ENCODE measurements at places on chromosomes 4 and X. TPM values are rescaled to one million over a fixed set of nuclear protein-coding genes. Genes with fewer than 3 reads are reported as not detected.
A peak's percentile ranks its signal among the peaks of the same experiment; 100 is the strongest.

Gene EGF
- polyA plus RNA-seq: 0.64 TPM

Gene VCX2
- not detected for polyA plus RNA-seq

Gene MAGEA4
- polyA plus RNA-seq: not detected

Gene BRS3
- not detected for polyA plus RNA-seq

Gene SPANXB1
- not detected for polyA plus RNA-seq

DNA sequence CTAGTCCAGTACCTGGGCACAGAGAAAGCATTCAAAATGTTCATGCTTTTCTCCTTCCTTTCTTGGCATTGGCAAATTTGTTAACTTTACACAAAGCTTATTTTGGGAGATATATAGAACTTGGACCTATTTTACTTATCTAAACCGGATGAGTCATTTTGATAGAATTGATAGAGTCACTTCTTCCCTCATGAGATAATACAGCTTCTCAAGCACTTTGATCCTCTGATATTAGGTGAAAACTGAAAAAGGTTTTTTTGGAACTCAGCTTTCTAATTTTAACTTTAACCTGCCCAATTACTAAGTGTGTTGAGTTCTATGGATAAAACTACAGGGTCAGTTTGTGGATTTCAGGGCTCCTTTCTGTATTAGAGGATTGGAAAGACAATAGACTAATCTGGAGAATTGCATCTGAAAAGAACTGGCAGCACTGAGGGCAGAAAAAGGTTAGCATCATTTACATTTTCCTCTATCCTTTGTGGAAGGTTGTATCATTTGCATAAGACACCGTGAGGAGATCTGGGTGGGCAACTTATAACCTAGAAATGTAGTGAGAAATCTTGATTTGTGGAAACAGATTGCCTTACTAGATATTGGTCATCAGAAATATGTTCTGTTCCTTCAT lies 2.4 kb downstream of the WDR44 start:
- H3K4me3 ChIP-seq: no peak overlapping the region
- no peak for DNase-seq
- no peaks in the 10 kb centered on the region for H3K36me3 ChIP-seq
- no peak overlapping the region for H3K27ac ChIP-seq
- H3K4me1 ChIP-seq: peaks cover 15% of the 10 kb centered on the region
- H3K27me3 ChIP-seq: peaks cover 3% of the 10 kb centered on the region

DNA sequence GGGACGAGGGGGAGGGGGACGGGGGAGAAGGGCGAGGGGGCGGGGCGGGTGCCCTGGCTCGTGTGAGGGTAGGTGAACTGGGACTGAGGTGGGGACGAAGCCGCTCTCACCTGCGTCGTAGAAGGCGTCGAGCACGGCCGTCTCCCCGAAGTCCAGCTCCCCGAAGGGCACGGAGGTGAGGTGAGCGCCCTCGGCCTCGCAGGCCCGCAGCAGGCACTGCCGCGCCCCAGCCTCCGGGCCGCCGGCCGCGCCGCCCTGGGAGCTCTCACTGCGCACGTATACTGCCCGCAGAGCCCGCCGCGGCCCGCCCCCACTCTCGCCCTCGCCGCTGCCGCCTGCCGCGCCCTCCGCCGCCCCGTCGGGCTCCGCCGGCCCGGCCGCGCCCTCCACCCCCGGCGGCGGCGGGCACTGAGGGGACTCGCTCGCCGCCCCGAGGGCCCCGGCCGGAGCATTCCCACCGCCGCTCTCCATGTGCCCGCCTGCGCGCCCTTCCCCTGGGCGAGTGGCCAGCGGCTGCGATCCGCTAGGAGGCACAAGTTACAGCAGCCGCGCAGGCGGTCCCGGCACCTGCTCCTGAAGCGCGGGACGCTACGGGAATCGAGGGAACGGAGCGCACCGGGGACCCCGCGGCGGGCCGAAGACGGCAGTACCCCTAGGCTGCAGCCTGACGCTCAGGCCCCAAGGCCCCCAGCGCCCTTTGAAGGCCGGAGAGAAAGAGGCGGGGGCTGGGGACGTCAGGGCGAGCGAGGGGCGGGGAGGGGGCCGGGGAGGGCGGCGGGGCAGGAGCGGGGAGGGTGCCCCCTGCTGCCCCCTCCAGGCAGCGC lies at the start of gene MAP3K15:
MAP3K15 (minus strand) TSS at position 718 of the 824 bp plus-strand sequence; CDS start at position 471, 247 bp downstream.
- peaks cover 32% of the 10 kb centered on the region for H3K27me3 ChIP-seq
- DNase-seq: no peak
- peak within 1 kb of the TSS; percentile 40 for H3K4me3 ChIP-seq
- no peaks in the 10 kb centered on the region for H3K36me3 ChIP-seq
- no peak within 1 kb of the TSS for H3K27ac ChIP-seq

DNA sequence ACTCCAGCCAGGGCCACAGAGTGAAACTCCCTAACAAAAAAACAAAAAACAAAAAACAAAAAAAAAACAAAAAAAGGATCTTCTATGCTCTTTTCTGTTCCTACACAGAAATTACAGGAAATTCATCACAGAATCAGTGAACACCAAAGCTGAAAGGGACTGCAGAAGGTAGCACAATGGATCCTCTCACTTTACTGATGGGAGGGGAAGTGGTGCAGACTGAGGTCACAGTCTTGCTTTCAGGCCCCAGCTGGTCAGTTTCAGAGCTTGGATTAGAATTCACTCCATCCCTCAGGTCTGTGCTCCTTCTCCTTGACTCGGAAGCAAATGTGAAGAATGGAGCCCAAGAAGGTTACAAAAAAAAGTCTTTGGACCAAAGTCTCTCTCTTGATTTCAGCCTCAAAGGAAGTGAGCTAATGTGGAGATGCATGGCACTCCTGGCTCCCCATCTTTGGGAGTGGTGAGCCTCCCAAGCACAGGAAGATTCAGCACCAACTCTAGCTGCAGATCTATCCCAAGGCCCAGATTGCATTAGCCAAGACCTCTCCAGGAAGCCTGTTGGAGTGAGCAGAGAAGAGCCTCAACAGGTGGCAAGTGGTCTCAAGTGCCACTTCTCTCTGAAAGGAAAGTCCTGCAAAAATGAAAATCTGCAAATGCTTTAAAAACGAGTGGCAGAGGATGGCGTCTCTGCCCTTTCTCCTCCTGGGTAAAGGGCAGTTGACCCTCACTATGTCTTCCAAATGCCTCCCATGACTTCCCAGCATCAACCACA lies 176.0 kb downstream of the MAML3 start:
- no peak overlapping the region for H3K4me3 ChIP-seq
- H3K36me3 ChIP-seq: no peaks in the 10 kb centered on the region
- no peaks in the 10 kb centered on the region for H3K27me3 ChIP-seq
- no peak for DNase-seq
- H3K27ac ChIP-seq: no peak overlapping the region

DNA sequence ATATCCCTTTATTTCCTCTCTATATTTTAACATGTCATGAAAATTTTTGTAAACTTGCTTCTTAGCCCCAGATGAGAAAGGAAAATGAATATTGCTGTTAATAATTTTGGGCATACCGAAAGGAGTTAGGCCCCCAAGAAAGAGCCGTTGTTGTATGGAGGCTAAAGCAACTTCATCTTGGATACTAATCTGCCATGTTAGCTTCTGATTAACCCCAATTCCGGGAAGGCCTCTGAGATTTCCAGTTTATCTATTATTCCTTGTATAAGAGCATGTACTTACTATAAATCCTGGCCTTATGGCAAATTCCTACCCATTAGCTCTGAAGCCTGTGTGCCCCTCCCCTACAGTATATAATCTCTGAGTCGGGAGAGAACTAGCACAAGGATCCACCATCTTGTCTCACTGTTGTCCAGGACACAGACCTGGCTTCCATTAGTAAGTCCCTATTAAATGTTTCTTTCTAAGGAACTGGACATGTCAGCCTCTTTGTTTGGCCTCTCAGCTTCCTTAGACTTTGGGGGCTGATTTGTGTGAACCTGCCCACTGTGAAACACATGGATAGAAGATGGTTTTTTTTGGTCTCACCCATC lies 20.9 kb upstream of the PLA2G12A start:
- H3K27me3 ChIP-seq: no peaks in the 10 kb centered on the region
- no peak overlapping the region for H3K4me3 ChIP-seq
- no peaks in the 10 kb centered on the region for H3K4me1 ChIP-seq
- DNase-seq: no peak

DNA sequence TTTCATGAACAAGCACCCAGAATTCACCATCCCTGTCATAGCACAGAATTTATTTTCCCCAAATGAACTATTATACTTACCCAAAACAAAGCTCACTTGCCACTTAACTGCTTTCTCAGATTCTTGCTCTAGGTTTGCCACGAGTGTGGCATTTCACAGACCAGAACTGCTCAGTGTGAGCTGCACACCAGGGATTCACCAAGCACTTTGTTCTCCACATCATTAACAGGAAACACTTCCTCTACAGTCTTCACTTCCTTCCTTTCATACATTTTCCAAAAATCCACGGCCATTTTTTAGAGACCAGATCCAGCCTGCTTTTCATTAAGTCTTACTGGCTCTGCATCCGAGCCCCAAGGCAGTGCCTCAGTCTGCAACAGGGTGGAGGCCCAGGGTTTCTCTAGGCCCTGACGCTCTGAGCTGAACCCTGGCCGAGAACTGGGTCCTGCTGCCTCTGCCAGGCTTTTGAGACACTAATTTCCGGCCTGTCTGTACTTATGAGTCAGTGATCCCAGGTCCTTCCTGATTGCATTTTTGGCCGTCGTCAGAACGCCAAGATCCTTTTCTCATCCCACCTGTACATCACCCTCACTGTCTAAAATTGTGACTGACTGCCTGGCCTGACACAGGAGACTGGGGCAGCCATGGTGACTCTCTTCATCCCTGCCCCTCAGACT lies 67.6 kb upstream of the MTNR1A start:
- H3K4me1 ChIP-seq: peaks cover 11% of the 10 kb centered on the region
- peaks cover 23% of the 10 kb centered on the region for H3K36me3 ChIP-seq
- H3K27me3 ChIP-seq: no peaks in the 10 kb centered on the region
- no peak for DNase-seq

DNA sequence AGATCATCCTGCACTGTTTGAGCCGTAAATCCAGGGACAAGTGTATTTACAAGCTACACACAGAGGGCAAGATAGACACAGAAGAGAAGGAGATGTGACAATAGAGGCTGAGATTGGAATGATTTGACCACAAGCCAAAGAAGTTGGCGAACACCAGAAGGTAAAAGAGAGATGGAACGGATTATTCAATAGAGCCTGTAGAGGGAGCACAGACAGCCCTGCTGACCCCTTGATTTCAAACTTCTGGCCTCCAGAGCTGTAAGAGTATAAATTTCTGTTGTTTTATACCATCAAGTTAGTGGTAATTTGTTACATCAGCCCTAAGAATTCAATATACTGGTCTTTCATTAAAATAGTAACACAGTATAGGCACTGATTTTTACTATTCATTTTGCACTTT lies 447.8 kb downstream of the FAT4 start:
- no peaks in the 10 kb centered on the region for H3K36me3 ChIP-seq
- no peak overlapping the region for H3K27ac ChIP-seq
- H3K4me3 ChIP-seq: no peak overlapping the region
- H3K27me3 ChIP-seq: no peaks in the 10 kb centered on the region
- DNase-seq: no peak
- no peaks in the 10 kb centered on the region for H3K4me1 ChIP-seq

- peaks cover 2% of the 10 kb centered on the region for H3K27me3 ChIP-seq
- no peaks in the 10 kb centered on the region for H3K36me3 ChIP-seq
- no peak overlapping the region for H3K4me3 ChIP-seq
- DNase-seq: no peak
Measured at GRCh38 chrX:75301060-75301459, 27.2 kb downstream of the UPRT start.

DNA sequence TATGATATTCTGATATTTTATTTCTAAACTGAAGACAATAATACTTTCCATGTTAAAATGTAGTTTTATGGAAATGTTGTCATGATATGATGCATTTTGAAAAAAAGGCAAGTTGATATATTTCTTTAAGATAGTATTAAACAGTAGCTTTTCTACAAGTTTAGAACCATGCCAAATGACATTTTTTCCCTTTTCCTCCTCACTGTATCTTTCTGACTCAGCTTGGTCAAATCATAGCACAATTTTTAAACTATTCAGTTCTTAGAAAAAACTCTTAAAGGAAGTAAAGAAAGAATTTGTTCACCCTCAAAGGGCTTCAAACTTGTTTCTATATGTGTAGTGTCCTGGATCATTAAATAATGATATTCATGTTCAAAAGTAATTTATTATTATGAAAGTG lies 46.0 kb upstream of the GUCY1A1 start:
- H3K4me1 ChIP-seq: no peaks in the 10 kb centered on the region
- H3K4me3 ChIP-seq: no peak overlapping the region
- no peak overlapping the region for H3K27ac ChIP-seq
- H3K36me3 ChIP-seq: no peaks in the 10 kb centered on the region
- no peak for DNase-seq

GRCh38 chrX:101108284-101108683 lies 10.3 kb downstream of the CENPI start:
- H3K36me3 ChIP-seq: no peaks in the 10 kb centered on the region
- H3K4me1 ChIP-seq: no peaks in the 10 kb centered on the region
- H3K27ac ChIP-seq: no peak overlapping the region
- H3K4me3 ChIP-seq: no peak overlapping the region
- no peak for DNase-seq

DNA sequence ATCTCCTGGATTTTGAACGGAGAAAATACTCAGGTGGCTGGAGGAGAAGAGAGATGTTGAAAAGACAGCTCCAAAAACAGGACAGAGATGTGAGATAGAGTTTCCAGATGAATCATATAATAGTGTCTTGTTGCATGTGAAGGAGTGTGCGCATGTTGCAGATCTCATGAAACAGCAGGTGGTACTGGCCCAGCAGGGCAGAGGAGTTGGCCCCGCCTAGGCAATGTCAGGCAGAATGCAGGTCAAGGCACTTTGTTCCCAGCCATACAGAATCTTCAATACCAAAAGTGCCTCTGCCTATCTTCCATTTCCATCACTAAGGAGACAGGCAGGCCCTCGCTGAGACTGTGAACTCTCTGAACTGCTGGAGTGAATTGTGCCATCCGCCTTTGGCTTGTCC lies 63.9 kb upstream of the FAT1 start:
- H3K4me3 ChIP-seq: no peak overlapping the region
- no peaks in the 10 kb centered on the region for H3K4me1 ChIP-seq
- H3K36me3 ChIP-seq: no peaks in the 10 kb centered on the region
- H3K27me3 ChIP-seq: no peaks in the 10 kb centered on the region
- H3K27ac ChIP-seq: no peak overlapping the region

GRCh38 chrX:42955349-42955748 lies 177.4 kb upstream of the PPP1R2C start:
- no peaks in the 10 kb centered on the region for H3K36me3 ChIP-seq
- H3K4me1 ChIP-seq: no peaks in the 10 kb centered on the region
- no peak overlapping the region for H3K4me3 ChIP-seq

DNA sequence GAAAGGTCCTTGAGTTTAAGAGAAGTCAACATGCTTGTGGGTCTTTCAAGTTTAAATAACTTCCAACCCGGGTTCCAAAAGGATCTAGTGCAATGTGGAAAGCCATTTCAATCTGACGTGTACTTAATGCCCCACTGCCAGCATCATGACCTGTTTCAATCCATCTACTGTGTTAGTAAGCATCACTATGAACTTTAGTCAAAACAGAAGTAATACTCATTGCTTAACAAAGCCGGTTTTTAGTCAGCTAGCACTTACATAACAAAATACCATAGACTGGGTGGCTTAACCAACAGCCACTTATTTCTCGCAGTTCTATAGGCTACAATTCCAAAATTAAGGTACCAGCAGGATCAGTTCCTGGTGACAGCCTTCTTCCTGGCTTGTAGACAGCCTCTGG lies 677.5 kb downstream of the DMD start:
- no peak overlapping the region for H3K27ac ChIP-seq
- no peak overlapping the region for H3K4me3 ChIP-seq
- no peaks in the 10 kb centered on the region for H3K36me3 ChIP-seq

Data from sigmoid colon (tissue), 7 donors.